LHCN-M2 (cell line): ENCODE measurements at places on chromosomes 12 and 14.

GRCh38 chr14:99212646-99213045 lies 59.4 kb downstream of the BCL11B start:
- DNase-seq = no peak

DNA sequence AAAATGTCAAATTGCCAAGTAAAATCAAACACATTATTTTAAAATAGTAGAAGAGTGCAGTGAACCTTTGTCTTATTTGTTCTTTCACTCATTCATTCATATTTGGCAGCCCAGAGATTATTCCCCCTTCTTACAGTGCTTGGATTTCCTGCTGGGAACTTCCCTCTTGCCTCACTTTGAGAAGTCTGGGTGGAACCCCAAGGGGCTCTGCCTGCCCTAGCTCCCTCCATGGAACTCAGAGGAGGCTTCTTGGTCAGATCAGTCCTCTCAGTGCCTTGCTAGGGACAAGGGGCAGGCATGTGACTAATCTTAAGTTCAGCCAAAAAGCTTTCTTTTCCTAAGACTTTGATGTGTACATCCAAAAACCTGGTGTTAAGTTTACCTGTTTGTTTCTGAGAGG lies 84.7 kb upstream of the OVCH1 start:
- DNase-seq = no peak

GRCh38 chr12:121787063-121788025 lies 6.1 kb downstream of the RHOF start:
- no peak for DNase-seq

GRCh38 chr12:39065455-39065854 lies 160.1 kb upstream of the CPNE8 start:
- DNase-seq = no peak

- peak; percentile 71 for DNase-seq
Measured at GRCh38 chr14:29548948-29549370, 378.7 kb downstream of the PRKD1 start.

DNA sequence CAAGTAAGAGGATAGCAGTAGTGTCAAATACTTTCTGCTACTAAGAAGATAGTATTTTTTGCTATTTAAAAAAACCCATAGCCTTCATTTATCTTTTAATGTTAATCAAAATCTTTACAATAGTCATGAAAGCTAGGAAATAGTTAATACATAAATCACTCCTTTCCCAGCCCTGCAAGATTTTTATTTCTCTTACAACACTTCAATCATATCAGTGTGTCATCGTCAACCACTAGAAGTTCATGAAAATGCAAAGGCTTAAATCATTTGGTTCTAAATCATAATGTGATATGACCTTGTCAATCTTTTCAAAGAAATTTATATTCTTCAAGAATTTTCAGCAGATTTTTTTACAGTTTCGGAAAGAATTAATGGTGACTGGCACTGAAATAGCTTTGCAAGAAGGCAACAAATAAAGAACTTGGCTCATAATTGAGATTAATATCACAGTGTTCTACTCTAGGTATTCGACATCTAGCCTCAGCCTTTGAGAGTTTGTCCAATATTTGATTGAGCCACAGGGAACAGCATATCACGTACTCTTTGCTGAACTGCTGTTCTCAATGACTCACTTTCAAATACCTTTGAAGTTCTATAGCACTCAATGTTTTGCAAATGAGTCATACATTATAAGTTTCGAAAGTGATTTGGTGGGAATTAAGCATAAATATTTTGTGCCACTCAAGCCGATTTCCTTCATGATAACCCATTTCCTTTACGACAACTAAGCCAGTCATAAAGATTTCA lies 384.0 kb upstream of the FOXG1 start:
- peak; percentile 84 for DNase-seq

DNA sequence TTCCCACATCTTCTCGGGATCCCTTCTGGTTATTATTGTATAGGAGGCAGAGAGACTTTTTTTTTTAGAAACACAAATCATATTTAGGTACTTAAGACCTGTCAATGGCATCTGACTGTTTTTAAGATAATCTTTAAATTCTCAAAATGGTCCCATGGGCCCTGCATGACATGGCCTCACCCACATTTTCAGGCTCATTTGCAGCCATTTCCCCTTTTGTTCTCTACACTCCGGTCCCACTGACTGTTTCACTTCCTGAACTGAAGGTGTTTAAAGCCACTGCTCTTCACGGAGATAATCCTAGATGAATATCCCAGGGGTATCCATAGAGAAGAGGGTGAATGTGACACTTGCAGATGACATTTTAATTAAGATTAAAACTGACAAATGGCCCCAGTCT lies 12.3 kb upstream of the C12orf71 start:
- DNase-seq = no peak

DNA sequence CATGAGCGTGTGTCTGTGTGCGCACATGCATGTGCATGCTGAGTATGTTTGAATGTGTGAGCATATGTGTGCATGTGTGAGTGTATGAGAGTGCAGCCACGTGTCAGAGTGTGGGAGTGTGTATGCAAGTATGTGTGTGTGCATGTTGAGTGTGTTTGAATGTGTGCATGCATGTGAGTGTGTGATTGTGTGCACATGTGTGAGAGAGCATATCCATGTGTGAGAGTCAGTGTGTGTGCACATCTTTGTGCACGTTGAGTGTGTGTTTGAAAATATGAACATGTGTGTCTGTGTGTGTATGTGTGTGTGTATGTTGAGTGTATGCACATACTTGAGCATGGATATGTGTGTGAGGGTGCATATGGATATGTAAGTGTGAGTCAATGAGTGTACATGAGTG lies 730.8 kb downstream of the VRK1 start:
- no peak for DNase-seq

GRCh38 chr12:78866518-78866917 lies 1.9 kb downstream of the SYT1 start:
- no peak for DNase-seq

GRCh38 chr14:90720832-90721231 lies 95.4 kb downstream of the TTC7B start:
- DNase-seq = peak; percentile 20

DNA sequence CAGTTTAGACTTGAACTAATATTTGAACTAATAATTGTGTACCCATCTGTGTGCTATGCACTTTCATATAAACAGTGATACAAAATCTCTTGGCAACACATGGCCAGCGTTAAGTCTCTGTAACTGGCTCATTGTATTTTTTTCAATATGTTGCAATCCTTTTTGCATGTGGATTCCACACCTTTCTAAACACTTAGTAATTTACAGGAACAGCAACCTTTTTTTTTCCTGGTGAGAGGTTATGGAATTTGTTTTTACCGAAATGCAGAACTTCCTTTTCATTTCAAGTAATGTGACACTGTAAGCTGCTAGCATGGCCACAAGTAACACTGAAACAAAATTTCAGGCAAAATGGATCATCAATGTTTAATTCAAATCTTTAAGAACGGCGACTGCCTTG lies 45.4 kb upstream of the EPS8 start:
- no peak for DNase-seq

DNA sequence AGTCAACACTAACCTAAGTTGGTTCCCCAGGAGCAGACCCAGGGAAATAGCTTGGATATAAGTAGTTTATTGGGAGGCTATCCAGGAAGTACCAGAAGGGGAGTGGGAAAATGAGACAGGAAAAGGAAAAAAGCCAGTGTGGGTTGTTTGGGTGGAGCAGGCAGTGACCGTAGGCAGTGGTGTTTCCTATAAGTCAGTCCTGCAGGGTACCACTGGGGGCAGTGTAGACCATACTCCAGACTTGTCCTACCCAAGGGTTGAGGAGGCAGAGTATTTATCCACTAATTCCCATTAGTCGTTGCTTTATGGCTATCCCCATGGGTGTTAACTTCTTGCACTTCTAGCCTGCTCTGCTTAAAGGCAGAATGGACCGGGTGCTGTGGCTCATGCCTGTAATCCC lies 6.4 kb upstream of the CCDC60 start:
- DNase-seq = no peak

DNA sequence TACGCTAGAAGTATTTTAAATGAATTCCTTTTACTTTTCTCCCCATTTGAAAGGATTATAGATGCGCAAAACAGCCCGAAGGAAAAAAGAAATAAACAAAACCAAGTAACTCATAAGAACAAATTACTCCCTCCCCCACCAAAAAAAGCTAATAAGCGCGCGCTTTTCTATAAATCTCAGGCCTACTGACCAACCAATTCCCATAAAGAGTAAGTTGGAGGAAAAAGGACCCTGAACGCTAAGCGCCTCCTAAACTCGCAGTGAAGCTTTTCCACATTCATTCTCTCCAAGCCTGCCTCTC lies 588 bp downstream of the MBIP start:
- no peak for DNase-seq

- DNase-seq = no peak
Measured at GRCh38 chr14:45181806-45182205, 46.1 kb downstream of the FANCM start.

GRCh38 chr14:77790566-77791224 lies 9.2 kb upstream of the ADCK1 start:
- DNase-seq = peak; percentile 31

DNA sequence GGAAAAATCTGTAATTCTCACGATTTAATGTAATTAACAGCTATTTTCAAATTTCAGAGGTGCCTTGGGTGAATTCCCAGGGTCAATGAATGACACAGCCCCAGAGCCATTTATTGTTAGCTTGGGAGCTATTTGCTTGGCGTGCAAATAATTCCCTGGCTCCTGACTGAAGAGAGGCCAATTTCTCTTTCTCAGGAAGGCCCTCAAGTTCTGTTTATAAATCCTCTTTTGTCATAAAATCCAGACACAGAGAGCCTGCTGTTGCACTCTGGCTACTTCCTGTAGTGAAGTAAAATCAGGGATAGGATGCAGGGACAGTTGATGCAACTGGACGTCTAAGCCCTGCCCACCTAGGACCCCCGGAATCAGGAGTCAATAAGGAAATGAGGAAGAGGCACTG lies 154.3 kb downstream of the TMX1 start:
- no peak for DNase-seq

DNA sequence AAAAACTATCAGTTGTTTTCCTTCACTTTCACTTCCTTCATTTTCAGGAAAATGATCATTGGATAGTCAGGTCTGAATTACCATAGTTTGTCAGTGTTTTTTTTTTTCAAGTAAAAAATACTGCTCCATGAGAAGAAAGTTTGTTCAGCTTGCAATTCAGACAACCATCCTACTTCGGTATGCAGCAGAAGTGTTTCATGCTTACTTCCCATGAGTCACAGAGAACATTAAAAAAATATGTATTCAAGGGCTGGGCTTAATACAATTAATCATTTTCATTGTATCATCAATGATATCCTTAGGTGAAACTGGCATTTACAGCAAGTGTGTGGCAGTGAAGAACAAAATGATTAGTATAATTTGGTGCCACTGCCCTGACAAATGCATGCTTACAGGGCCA lies 21.6 kb downstream of the PYM1 start:
- peak; percentile 56 for DNase-seq

- DNase-seq = peak; percentile 57
Measured at GRCh38 chr14:59208224-59208814, 19.9 kb downstream of the DAAM1 start.

GRCh38 chr12:95790033-95790916 lies at the start of gene NTN4:
TSS of gene NTN4 (minus strand) at chr12:95790764. CDS start at chr12:95790309, 455 bp downstream.
- no peak for DNase-seq

GRCh38 chr12:107917912-107918800 lies 143.7 kb downstream of the ASCL4 start:
- peak; percentile 5 for DNase-seq

DNA sequence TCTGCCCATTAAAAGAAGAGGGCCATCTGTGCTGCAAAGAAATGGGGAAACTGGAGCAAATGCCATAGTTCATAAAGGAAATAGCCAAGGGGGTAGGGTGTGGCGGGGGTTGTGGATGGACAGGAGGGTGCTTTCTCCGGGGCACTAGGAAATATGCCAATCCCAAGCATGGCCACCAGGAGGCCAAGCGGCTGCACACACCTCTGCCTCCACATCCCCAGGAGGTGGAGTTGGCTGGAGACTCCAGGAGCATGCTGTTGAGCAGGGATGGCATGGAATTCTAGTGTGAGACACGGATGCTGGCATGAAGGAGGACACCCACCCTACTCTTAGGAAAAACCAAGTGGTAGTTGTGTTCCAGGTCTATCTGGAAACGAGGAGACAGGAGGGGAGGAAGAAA lies 25.2 kb downstream of the NID2 start:
- no peak for DNase-seq

DNA sequence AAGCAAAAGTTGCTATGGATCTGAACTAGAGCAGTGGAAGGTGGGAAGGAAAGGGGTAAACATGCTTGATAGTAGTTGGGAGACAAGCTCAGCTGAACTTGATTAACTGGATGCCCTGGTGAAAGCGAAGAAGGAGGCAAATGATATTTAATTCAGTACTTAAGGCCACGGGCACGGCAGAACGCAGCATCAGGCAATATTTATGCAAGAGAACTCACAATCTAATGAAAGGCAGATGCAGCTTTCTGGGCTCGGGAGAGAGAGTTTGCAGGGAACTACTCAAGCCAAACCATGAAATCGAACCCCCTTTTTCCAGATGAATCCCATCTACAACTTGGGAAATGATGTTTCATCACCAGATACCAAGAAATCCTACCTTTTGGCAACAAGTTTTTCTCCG lies 3.5 kb upstream of the CNIH1 start:
- no peak for DNase-seq

- no peak for DNase-seq
Measured at GRCh38 chr14:92254786-92255185, 68.2 kb upstream of the SLC24A4 start.
